ENCODE measurements at places on chromosomes 7 and 10. TPM values are rescaled to one million over a fixed set of nuclear protein-coding genes. Genes with fewer than 3 reads are reported as not detected.

DNA sequence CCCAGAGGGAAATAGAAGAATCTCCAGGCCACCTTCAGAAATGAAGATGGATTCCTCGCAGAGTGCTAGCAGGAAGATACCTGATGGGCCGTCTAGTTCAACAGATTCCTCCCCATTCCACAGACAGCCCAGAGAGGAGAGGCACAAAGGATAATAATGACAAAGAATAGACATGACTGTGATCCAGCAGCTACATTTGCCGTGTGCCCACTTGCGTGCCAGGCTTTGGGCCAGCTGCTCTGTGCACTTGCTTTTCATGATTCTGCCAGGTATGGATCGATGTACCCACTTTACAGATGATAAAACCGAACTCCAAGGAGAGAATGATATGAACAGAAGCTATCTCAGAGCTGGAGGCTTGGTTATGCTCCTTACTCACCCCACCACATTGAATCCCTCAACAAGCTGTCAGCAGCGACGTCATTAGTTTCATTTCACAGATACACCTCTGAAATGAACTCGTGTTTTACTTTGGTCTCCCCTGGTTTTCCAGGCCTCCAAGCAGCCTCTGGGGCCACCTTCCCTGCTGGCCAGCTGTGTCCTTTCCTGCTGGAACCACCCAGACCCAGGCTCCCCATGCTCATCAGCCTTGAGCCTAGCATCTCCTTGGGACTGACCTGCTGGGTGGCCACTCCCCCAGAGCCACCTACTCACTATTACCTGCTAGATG, 11.9 kb upstream of the WDFY4 start:
- no peak for DNase-seq

Gene VPS37D
- 1.2 TPM for total RNA-seq

DNA sequence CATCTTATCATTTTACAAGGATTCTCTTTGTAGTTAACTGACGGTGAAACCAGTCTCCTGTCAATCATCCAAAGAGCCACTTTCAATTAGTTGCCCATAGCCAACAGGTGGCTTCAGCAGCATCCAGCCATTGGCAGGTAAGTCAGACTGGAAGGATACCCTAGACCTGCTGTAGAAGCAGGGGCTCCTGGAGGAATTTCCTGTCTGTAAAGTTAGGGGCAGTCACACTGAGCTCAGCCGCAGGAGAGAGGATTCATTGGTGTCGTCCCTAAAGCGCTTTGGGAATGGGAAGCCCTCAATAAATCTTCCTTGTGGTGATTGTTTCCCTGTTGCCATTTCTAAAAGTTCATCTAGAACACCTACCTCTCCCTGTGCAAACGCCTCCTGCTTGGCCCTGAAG, 140.4 kb downstream of the CELF2 start:
- DNase-seq: no peak

DNA sequence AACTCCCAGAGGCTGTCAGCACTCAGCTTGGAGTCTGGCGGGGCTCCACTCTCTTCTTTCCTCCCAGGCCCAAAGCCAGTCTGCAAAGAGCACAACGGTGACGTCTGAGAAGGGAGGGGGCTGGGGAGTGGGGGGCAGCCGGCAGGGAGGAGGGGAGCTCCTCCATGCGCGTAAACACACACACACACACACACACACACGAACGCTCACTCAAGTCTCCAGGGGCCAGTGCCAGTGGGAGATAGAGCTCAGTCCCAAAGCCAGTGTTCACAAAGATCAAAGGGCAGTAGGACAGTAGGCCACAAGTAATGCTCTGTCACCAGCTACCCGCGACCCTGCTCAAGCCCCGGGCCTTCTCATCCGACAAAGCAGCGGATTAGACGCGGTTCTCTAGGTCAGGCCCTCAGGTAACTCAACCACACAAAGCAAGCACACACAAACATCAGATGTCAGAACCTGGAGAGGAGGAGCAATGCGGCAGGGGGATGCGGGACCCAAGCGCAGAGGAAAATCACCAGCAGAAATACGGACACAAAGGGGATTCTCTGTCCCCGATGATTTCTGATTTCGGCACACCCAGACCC, 19.9 kb downstream of the TCAF1 start:
- peak; percentile 42 for DNase-seq

Gene CYP26C1
- not detected for total RNA-seq

DNA sequence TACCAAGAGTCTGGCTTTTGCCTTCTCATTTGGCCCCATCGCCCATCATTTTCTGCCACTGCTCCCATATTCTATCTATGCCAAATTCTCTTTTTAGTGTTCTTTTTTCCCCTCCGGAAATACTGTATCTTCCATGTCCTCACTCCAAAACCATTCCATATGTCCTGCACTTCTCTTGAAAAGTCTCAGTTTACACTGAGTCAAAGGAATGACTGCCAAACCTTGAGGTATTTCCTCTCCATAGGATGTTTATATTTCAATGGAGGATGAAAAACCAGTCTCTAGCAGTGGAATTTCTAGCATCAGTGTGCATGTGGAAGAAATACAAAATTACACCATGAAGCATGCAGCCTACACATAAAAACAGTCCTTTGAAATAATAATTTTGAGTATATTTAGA, 121.4 kb upstream of the PHYHIPL start:
- DNase-seq: no peak

- no peak for DNase-seq
These were observed 140.6 kb downstream of the MGMT start for GRCh38 chr10:129607607-129608109.

Gene NEBL
- 8.3 TPM for total RNA-seq

GRCh38 chr7:34165927-34166550, 260.7 kb downstream of the BMPER start:
- no peak for DNase-seq

GRCh38 chr7:149729983-149730801, 43.2 kb downstream of the ZNF467 start:
- DNase-seq: no peak

- peak; percentile 78 for DNase-seq
These were observed 14.3 kb downstream of the GHRHR start for GRCh38 chr7:30977896-30978564.

DNA sequence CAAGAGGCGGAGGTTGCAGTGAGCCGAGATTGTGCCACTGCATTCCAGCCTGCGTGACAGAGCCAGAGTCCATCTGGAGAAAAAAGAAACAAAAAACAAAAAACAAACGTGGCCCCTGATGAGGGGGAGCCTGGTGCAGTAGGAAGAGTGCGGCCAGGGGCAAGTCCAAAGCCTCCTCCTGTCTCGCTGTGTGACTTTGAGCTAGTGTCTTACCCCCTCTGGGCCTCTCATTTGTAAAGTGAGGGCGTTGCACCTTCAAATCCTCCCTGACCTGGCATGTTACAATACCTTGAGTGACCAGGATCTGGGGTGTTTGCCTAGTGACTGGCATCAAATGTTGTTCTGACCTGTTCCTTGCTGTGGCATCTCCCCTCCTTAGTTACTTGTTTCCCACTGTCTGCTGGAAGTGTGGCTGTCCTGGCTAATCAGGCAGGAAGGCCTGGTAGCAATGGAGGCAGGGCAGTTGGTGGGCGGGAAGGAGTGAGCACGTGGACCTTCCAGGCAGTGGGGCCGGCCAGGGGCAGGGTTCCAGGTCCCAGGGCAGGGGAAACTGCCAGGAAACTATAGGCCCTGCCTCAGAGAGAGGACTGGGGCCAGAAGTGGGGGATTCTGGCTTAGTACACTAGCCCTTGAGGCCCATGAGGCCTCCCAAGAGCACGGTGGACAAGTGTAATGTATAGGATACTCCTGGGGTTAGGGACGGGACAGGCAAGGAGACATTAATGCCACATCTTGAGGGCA, 24.5 kb upstream of the GOLGA7B start:
- no peak for DNase-seq

Gene AKR1D1
- 88.7 TPM for total RNA-seq

Gene NCF1
- total RNA-seq: 0.74 TPM
